Central memory CD4-positive, alpha-beta T cell (primary cell): ENCODE measurements at places on chromosomes 5 and 9.

GRCh38 chr9:103444176-103444575 is 449.0 kb downstream of the CYLC2 start:
- no peak for DNase-seq

GRCh38 chr5:178216088-178216534 is 11.8 kb downstream of the HNRNPAB start:
- no peak for DNase-seq

GRCh38 chr9:127613583-127613954 is 1.5 kb downstream of the STXBP1 start:
- no peak for DNase-seq

- no peak for DNase-seq
These were observed 45.4 kb downstream of the SNX30 start for GRCh38 chr9:112795921-112796320.

DNA sequence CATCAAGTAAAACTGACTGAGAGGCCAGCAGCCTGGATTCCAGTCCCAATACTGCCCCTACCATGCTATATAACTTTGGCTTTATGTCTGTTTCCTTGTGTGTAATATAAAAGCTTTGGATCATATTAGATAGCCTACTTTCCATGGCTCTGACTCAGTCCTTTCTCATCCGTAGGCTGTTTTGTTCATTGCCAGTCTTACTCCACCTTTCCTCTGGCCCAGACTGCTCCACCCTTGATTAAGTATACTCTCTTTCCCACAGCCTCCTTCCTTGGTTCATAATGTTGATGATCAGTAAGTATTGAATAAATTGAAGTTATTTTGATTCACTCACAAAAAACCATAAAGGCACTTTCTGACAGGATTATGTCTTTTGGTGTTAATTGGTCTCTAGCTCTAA is 1.5 kb upstream of the MRPS30 start:
- DNase-seq, result no peak

DNA sequence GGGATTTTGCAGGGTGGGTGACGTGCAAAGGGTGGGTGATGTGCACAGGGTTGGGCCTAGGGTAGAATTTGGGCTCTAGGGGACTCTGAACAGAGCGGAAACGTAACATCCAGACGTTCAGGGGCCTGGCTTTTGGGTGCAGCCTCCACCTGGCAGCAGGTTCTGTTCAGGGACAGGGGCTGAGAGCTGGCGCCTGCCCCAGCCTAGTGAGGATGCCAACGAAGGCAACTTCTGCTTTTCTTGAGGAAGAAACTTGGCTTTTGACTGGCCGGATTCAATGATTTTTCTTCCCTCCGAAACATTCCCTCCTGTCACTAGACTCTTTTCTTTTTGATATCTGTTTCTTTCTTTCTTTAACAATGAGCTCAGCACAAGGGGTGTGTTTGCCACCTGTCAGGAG is 38.6 kb upstream of the SLC6A19 start:
- no peak for DNase-seq

GRCh38 chr9:126532951-126533925 is 80.5 kb upstream of the LMX1B start:
- no peak for DNase-seq

GRCh38 chr9:117462861-117463260 is 48.0 kb upstream of the ASTN2 start:
- DNase-seq, result no peak

- no peak for DNase-seq
These were observed 2.2 kb downstream of the CACFD1 start for GRCh38 chr9:133461975-133462374.

DNA sequence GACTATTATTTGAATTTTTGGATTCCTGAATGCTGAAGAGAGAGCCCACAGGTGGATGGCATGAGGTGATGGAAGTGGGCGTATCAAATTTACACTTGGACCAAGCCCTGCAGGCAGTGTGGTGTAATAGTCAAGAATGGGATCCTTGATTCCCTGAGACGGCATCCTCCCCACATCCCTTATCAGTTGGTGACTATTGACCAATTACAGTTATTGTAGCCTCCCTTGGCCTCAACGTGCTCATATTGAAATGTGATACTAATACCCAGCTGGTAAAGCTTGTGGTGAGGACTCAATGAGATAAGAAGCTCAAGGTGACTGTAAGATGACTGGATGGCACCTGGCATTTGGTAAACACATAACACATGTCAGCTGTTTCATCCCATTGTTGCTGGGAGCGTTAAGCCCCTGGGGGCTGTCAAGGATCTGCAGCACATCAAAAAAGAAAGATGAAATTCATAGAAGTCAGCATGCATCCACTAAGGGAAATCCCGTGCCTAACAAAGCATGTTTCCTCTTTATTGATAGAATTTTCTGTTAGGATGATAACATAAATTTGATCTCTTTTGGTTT is 65.6 kb upstream of the IRX2 start:
- no peak for DNase-seq

GRCh38 chr5:168528521-168529373 is at the start of gene FBLL1:
TSS of gene FBLL1 (plus strand) at chr5:168529305. CDS start at chr5:168529505, 200 bp downstream.
- DNase-seq, result no peak

- peak; percentile 31 for DNase-seq
These were observed 5.3 kb downstream of the ANKS6 start for GRCh38 chr9:98790842-98791607.

DNA sequence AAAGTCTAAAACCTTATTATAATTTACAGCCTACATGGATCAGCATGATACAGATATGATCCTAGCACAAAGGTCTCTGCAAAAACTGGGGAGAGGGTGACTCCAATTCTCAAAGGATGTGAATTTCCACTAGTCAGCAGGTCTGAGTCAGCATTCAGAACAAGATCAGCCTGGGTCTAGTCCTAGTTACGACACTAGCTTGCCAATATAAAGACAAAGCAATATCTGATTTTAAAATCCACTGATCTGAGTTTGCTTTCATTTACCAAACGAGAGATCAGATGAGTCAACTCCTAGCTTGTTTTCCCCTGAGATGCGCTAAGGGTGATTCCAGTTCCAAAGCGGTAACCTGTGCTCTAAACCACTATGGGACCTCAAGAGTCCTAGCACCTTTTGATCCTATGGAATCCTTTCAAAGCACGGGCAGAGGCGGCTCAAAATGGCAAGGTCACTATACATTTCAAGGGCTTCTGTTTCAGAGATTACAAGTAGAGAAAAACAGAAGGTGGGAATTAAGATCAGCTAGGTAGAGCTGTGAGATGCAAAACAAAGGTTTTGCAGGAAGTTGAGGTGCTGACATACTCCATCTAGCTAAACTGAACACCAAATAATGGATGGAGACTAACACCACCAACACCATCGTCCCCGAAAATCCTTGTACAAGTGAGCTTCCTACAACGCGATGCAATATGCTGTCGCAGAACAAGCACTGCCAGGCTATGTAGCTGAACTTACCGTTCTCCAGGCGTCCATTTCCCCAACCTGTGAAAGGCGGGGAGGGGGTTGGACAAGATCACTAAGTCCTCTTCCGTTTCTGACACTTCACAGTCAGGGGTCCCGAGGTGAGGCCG is 906 bp downstream of the SLC25A51 start:
- peak; percentile 9 for DNase-seq

DNA sequence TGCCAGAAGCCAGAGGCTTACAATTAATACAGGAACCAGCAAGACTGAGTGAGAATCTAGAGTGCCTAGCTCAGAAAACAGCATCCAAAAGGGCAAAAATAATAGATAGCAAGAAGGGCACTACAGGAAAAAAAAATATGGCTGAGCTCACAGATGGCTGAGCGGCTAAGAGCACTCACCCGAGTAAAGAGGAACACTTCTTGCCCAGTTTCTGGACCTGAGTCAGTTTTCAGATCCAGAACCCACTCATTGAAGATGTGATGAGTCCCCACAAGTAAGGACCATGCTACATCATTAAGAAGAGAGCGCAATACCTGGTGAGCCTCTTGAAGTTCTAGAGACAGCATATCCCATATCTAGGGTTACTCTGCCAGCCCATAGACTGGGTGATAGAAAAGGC is 65.5 kb upstream of the MAP3K1 start:
- no peak for DNase-seq

DNA sequence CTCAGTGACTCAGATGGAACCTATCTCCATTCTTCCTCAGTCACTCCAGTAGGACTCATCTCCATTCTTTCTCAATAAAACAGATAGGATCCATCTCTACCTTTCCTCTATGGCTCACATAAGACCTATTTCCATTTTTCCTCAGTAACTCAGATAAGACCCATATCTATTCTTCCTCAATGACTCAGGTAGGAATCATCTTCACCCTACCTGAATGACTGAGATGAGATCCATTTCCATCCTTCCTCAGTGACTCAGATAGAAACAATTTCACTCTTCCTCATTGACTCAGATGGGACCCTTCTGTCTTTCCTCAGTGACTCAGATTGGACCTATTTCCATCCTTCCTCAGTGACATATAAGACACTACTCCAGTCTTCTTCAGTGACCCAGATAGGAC is 165.1 kb downstream of the FBXO4 start:
- no peak for DNase-seq

- no peak for DNase-seq
These were observed 2.1 kb downstream of the SCAI start for GRCh38 chr9:125141251-125141650.

GRCh38 chr5:127311349-127311748 is 20.8 kb downstream of the MEGF10 start:
- no peak for DNase-seq

DNA sequence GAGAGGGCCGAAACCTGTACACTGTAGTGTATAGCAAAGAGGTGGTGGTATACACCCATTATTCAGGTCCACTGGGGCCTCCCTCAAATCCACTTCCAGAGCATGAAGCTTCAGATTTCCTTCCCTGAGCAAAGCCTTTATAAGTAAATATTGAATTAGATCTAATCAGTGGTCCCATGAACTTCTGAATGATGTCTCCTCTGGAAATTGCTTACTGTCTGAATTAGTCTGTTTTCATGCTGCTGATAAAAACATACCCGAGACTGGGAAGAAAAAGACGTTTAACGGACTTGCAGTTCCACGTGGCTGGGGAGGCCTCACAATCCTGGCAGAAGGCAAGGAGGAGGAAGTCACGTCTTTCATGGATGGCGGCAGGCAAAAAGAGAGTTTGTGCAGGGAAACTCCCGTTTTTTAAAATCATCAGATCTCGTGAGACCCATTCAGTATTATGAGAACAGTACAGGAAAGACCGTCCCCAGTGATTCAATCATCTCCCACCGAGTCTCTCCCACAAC is 193.5 kb downstream of the NR3C1 start:
- DNase-seq, result no peak

DNA sequence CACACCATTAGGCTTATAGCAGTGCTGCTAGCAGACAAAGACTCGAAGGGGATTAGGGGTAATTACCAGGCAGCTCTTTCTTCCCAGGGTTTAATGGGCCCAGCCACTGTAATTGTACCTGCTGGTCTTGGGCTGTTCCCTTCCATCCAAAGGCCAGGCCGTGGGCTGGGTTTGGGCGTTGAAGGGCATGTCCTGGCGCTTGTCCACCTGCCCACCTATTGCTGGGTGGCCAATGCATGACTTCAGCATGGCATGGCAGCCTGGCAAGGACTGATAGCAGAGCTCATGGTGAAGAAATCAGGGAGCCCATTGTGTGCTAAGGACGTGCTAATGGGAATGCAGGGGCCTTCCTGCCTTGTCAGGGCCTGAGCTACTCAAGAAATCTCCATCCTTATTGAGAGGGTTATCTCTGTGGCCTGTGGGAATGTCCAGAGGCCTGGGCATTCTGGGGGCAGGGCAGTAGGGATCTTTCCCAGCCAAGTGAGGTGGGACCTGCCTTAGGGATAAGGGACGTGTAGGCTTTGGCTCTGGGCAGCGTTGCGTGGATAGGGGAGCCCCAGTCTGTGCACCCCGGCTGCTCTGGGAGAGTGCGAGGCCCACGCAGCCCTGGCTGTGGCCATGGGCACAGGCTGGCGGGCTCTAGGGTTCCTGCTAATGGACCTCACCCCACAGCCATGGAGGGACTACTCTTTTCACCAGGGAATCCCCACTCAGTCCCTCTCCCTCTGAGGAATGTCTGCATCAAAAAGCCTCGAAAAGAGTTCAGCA is 116.1 kb upstream of the PITX1 start:
- no peak for DNase-seq

DNA sequence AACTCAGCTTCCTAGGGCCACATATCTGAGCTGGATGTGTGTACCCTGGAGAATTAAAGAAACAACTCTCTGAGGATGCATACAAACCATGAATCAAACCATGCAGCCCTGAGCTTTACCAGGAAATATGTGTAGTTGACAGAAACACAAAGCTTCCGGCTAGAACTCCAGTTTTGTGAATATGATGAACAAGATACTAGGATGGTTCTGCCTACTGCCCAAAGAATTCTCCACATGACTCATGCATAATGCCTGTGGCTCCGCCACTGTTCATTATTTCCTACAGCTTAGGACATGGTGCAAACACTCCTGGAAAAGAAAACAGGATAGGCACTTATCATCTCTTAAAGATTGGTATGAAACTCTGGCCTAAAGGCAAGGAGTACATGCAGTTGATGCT is 343.4 kb downstream of the DNAH5 start:
- no peak for DNase-seq

GRCh38 chr5:5480481-5481111 is 58.1 kb downstream of the ICE1 start:
- DNase-seq, result no peak

GRCh38 chr5:86542532-86542931 is 75.2 kb upstream of the COX7C start:
- DNase-seq, result no peak

DNA sequence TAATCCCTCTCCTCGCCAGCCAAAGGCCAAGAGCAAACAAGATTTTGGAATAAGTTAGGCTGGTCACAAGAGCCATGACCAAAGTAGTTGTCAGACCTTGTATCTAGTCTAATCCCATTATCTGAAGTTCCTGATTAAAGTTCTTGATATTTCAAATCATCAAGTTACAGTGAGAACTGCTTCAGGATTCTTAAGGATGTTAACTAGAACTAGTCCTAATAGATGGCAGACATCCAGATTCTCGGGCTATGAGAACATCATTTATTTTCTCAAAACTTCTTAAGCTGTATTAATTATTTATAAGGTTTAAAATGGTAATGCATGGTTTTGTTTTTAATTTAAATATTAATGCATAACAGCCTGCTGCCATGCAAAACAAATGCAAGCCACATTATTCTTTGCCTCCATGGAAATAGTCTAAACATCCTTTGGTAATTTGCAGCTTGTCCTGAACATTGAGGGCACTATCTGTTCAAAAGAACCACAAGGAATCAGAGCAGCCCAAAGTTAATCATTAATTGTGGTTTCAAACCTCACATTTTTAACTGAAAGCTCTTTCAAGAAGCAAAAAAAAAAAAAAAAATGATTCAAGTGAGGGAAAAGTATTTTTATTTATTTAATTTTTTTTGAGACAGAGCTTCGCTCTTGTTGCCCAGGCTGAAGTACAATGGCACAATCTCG is 95.1 kb downstream of the TTC39B start:
- DNase-seq, result no peak

DNA sequence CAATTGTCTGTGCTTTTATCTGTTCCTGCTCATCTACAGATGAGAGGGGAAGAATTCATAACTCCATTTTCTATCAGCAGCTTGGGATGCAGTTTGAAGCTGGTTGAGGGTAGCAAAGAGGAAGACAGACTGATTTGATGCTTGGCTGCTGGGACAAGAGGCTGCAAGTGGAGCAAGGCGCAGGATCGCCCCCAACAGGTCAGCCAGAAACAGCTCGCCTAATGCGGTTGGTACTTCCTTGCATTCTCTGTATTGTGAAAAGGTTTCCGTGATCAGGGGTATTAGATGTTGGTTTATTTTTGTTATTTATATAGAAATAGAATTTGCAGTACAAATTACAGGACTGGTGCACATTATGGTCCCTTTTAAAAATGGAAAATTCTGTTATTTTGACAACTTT is 40.6 kb downstream of the ZNF883 start:
- DNase-seq, result no peak

- DNase-seq, result no peak
These were observed 31.1 kb downstream of the SV2C start for GRCh38 chr5:76114179-76114851.

- DNase-seq, result no peak
These were observed 108.8 kb downstream of the NIPBL start for GRCh38 chr5:36985387-36985786.
